ENCODE measurements at places on chromosomes 3 and 15.
A peak's percentile ranks its signal among the peaks of the same experiment; 100 is the strongest.

DNA sequence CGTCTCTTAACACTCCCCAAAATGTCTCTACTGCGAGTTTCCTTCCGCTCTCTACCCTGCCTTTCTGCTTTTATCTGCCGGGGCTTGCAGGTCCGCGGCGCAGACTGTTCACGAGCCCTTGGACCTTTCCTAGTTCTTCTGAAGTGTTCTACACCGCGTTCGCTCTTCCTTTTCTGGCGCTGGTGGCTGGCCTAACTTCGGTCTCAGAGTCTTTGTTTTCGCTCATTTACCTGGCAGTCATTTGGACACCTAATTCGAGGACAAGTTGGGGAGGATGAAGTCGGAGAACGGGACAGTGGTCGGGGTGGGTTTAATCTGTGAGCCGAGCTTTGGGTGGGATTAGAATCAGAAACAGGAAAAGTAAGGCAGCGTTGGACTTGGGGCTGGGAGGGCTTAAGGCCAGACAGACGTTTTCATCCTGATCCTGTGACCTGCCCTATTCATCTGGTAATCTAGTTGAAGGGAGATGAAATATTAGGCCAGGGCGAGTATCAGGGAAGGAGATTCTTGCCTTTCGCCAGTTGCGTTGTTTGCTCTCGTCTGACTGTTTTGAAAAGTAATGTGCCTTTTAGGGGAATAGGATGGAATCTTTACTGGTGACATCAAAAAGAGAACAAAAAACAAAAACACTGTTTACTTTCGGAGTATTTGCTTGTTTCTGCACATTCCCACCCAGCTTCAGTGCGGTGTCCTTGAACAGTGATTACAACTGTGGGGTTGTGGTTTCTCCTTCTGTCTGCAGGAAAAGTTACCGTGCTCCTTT is 1.8 kb downstream of the DIPK2A start:
- no peak for DNase-seq
- no peaks in the 10 kb centered on the region for H3K4me1 ChIP-seq
- H3K27me3 ChIP-seq, result no peaks in the 10 kb centered on the region
- H3K4me3 ChIP-seq, result peak overlapping the region; percentile 96
- no peaks in the 10 kb centered on the region for H3K36me3 ChIP-seq
- H3K27ac ChIP-seq, result peak overlapping the region; percentile 95

DNA sequence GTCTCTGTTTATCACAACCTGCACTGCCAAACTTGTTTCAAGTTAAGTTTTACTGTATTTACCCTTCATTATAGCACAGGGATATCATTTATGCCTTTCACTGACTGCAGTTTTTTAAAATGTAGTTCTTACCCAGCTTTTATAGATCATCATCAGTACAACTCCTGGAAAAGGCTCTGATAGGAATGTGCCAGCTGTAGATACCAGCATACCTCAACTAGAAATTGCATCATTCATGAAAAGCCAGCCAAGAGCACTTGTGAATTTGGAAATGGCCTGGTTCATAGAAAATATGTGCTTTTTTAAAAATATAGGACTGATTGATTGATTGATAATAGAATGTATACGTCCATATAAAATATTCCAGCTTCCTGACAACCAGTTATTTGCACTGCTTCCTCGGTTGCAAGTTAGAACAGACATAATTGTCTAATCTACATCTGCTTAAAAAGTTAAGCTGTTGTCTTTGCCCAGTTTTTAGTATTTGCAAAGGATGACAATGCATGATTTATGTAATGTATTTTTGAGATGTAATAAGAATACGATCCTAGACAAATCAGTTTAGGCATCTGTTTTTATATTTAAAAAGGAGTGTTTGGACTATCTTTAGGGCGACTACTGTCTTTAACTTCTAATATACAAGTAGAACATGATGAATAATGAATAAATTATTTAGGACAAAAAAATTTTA is 58.5 kb downstream of the DCUN1D1 start:
- no peaks in the 10 kb centered on the region for H3K27me3 ChIP-seq
- DNase-seq, result no peak
- no peaks in the 10 kb centered on the region for H3K36me3 ChIP-seq
- H3K27ac ChIP-seq, result no peak overlapping the region
- H3K4me3 ChIP-seq, result no peak overlapping the region

GRCh38 chr15:75985971-75986370 is 26.3 kb downstream of the NRG4 start:
- no peak overlapping the region for H3K4me3 ChIP-seq
- DNase-seq, result no peak
- H3K36me3 ChIP-seq, result no peaks in the 10 kb centered on the region
- no peak overlapping the region for H3K27ac ChIP-seq
- H3K27me3 ChIP-seq, result no peaks in the 10 kb centered on the region

GRCh38 chr3:139263798-139264197 is 80.0 kb upstream of the MRPS22 start:
- no peaks in the 10 kb centered on the region for H3K36me3 ChIP-seq
- H3K27ac ChIP-seq, result no peak overlapping the region
- DNase-seq, result no peak
- H3K27me3 ChIP-seq, result no peaks in the 10 kb centered on the region

- DNase-seq, result no peak
- no peaks in the 10 kb centered on the region for H3K4me1 ChIP-seq
- no peaks in the 10 kb centered on the region for H3K36me3 ChIP-seq
- H3K4me3 ChIP-seq, result no peak overlapping the region
- H3K27ac ChIP-seq, result no peak overlapping the region
Observed at GRCh38 chr3:143170074-143170473, 50.5 kb downstream of the CHST2 start.

DNA sequence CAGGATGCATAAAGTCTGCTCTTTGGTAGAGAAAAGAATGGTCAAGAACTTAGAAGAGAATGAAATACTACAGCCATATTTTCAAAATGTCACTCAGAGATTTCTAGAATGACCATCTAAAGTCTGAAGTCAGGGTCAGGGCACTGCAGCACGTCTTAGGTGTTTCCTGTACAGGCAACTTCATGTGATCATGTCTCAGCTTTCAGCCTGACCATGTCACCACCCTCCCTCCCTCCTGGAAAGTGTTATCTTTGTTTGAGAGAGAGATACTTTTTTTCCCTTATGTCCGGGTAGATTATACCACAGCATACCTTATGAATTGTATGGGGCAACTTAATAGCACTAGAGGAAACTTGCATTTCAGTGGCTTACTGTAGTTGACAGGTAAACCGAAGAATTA is 558.0 kb upstream of the TGFBR2 start:
- H3K36me3 ChIP-seq, result no peaks in the 10 kb centered on the region
- H3K4me3 ChIP-seq, result no peak overlapping the region
- no peak for DNase-seq
- H3K4me1 ChIP-seq, result no peaks in the 10 kb centered on the region
- no peak overlapping the region for H3K27ac ChIP-seq
- no peaks in the 10 kb centered on the region for H3K27me3 ChIP-seq

- H3K4me3 ChIP-seq, result no peak overlapping the region
- H3K4me1 ChIP-seq, result no peaks in the 10 kb centered on the region
- no peak for DNase-seq
- no peaks in the 10 kb centered on the region for H3K27me3 ChIP-seq
- no peaks in the 10 kb centered on the region for H3K36me3 ChIP-seq
- peak overlapping the region; percentile 5 for H3K27ac ChIP-seq
Observed at GRCh38 chr3:130266817-130267216, 78.7 kb upstream of the COL6A5 start.

- H3K27ac ChIP-seq, result no peak overlapping the region
- H3K4me1 ChIP-seq, result no peaks in the 10 kb centered on the region
- no peak for DNase-seq
- no peak overlapping the region for H3K4me3 ChIP-seq
Observed at GRCh38 chr15:56014677-56015076, 21.3 kb upstream of the NEDD4 start.

DNA sequence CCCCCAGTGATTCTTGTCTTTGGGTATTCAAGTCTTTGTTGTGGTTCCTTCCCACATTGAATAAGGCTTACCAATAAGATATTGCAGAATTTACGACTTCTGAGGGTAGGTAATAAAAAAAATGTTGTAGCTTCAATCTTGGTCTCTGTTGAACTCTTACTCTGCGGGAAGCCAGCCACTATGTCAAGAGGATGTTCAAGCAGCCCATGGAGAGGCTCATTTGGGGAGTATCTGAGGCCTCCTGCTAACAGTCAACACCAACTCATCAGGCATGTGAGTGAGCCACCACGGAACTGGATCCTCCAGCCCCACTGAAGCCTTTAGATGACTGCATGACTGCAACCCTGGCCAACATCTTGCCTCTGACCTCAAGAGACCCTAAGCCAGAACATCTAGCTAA is 3.2 kb upstream of the TBC1D23 start:
- H3K36me3 ChIP-seq, result no peaks in the 10 kb centered on the region
- no peak for DNase-seq
- no peak overlapping the region for H3K4me3 ChIP-seq
- peaks cover 3% of the 10 kb centered on the region for H3K4me1 ChIP-seq
- no peak overlapping the region for H3K27ac ChIP-seq

- peaks cover 3% of the 10 kb centered on the region for H3K4me1 ChIP-seq
Observed at GRCh38 chr3:88985491-88985890, 121.9 kb upstream of the EPHA3 start.

GRCh38 chr3:71441925-71442651 is 141.4 kb downstream of the FOXP1 start:
- no peak overlapping the region for H3K4me3 ChIP-seq
- no peak for DNase-seq
- no peaks in the 10 kb centered on the region for H3K4me1 ChIP-seq
- H3K27me3 ChIP-seq, result peaks cover 6% of the 10 kb centered on the region
- H3K36me3 ChIP-seq, result no peaks in the 10 kb centered on the region

- H3K4me3 ChIP-seq, result no peak overlapping the region
- H3K27ac ChIP-seq, result no peak overlapping the region
- H3K4me1 ChIP-seq, result no peaks in the 10 kb centered on the region
- H3K36me3 ChIP-seq, result no peaks in the 10 kb centered on the region
Observed at GRCh38 chr3:178597371-178597770, 61.1 kb downstream of the KCNMB2 start.

DNA sequence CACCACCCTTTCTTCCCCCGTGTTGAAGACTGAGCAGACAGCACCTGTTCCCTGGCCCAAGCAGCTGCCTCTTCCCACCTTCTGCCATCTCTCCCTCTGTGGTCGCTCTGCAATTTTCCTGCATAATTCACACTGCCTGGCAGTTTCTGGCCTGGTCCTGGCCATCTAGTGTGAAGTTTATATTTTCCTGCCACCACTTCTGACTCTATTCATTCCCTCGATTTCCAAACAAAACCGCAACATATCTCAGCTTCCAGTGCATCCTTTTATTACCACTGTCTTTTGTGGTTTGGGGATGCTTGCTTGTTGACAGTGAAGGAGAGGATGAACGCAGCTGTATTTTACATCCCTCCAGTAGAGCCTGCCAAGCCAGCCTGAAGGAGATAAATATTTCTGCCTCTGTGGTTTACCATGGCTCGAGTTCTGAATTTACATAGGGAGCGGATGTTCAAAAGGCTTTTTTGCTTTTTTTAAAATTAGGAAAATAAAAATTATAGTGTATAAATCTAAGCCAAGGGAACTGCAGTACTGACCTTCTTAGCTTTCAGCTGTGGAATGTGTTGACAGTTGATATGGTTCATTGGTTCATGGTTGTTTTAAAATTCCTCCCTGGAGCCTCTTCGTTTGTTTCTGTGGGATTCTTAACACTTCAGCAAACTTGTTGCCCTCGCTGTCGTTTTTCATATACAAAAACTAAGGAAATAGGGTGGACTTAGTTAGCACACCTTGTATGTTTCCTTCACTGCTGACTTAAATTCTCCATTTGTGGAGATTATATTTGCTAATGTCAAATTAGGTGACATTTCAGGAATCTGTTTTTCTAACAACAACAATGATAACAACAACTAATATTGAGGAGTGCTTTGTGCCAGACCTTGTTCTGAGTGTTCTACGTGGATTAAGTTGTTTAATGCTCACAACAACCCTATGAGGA is 250.5 kb downstream of the ADAMTSL3 start:
- no peak overlapping the region for H3K27ac ChIP-seq
- no peak overlapping the region for H3K4me3 ChIP-seq
- no peaks in the 10 kb centered on the region for H3K36me3 ChIP-seq
- no peaks in the 10 kb centered on the region for H3K4me1 ChIP-seq

- H3K4me1 ChIP-seq, result no peaks in the 10 kb centered on the region
- no peak overlapping the region for H3K4me3 ChIP-seq
- no peaks in the 10 kb centered on the region for H3K27me3 ChIP-seq
- H3K36me3 ChIP-seq, result no peaks in the 10 kb centered on the region
- DNase-seq, result no peak
Observed at GRCh38 chr3:112018712-112019111, 15.8 kb upstream of the TMPRSS7 start.

DNA sequence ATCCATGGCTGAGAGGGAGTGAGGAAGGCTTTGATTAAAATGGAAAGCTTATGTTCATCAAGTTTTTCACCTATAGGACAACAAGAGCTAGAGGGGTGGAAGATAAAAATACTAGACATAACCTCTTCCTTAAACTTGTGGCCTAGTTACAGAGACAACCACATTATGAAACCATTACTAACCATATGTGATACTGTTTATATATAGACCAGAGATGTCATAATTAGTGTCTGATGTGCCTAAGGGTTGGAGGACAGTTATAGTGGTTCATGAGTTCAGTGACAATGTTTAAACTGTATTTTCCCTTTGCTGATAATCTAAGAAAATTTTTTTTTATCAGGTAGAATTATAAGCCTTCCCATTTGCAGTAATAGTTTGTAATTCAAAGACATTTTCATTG is 23.7 kb downstream of the PHLDB2 start:
- no peak overlapping the region for H3K27ac ChIP-seq
- no peaks in the 10 kb centered on the region for H3K4me1 ChIP-seq
- peaks cover 33% of the 10 kb centered on the region for H3K36me3 ChIP-seq
- H3K4me3 ChIP-seq, result no peak overlapping the region
- DNase-seq, result no peak

GRCh38 chr3:147388700-147389580 is 17.4 kb downstream of the ZIC4 start:
- H3K4me3 ChIP-seq, result no peak overlapping the region
- peak overlapping the region; percentile 99 for H3K27ac ChIP-seq
- no peaks in the 10 kb centered on the region for H3K4me1 ChIP-seq
- H3K27me3 ChIP-seq, result peaks cover 100% of the 10 kb centered on the region

GRCh38 chr3:55163421-55163820 is 235.6 kb upstream of the LRTM1 start:
- H3K4me3 ChIP-seq, result no peak overlapping the region
- DNase-seq, result no peak
- no peak overlapping the region for H3K27ac ChIP-seq
- no peaks in the 10 kb centered on the region for H3K27me3 ChIP-seq
- H3K4me1 ChIP-seq, result no peaks in the 10 kb centered on the region

DNA sequence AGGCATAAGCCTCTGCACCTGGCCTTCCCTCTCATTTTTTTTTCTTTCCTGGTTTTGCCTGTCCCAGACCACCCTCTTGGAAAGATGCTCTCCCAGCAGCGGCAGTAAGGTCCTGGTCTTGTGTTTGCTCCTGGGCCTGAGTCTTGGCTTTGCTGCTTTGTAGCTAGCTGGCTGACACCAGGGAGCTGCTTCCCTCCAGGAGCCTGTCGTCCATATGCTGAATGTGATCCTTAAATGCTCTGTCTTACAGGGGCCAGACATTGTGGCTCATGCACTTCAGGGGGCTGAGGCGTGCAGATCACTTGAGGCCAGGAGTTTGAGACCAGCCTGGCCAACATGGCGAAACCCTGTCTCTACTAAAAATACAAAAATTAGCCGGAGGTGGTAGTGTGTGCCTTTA is 17.2 kb downstream of the FLNB start:
- no peaks in the 10 kb centered on the region for H3K27me3 ChIP-seq
- H3K4me3 ChIP-seq, result no peak overlapping the region
- no peak overlapping the region for H3K27ac ChIP-seq
- DNase-seq, result no peak

Data from endodermal cell (in vitro differentiated cells).